NCI-H2107 (cell line): ENCODE measurements at places on chromosomes 6 and 20.

GRCh38 chr20:7497985-7498384 lies 442.3 kb downstream of the HAO1 start:
- no peak for DNase-seq

- no peak for DNase-seq
These were observed 74.8 kb downstream of the TULP4 start for GRCh38 chr6:158387036-158387435.

- DNase-seq = no peak
These were observed 285.2 kb downstream of the UST start for GRCh38 chr6:149031859-149032598.

GRCh38 chr6:147361311-147361981 lies 147.0 kb upstream of the SAMD5 start:
- no peak for DNase-seq

- DNase-seq = no peak
These were observed 8.5 kb downstream of the CD164 start for GRCh38 chr6:109373762-109374161.

DNA sequence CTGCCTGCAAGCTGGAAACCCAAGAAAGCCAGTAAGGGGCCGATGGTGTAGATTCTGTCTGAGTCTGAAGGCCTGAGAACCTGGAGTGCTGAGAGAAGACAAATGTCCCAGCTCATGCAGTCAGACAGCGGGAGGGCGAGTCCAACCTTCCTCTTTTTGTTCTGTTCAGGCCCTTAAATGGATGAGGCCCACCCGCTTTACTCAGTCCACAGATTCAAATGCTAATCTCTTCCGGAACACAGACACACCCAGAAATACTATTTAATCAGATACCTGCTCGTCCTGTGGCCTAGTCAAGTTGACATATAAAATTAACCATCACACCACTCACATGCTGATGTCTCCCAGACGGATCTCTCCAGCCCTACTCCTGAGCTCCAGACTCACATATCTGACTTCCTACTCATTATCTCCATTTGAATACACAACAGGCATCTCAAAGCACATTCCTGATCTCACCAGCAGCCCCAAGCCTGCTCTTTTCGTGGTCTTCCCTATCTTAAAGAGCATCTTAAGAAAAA lies 26.7 kb upstream of the SRC start:
- DNase-seq = no peak

- DNase-seq = no peak
These were observed 112.6 kb upstream of the CCN2 start for GRCh38 chr6:132063738-132064137.

GRCh38 chr6:169988769-169989550 lies 237.5 kb downstream of the ERMARD start:
- DNase-seq = no peak

DNA sequence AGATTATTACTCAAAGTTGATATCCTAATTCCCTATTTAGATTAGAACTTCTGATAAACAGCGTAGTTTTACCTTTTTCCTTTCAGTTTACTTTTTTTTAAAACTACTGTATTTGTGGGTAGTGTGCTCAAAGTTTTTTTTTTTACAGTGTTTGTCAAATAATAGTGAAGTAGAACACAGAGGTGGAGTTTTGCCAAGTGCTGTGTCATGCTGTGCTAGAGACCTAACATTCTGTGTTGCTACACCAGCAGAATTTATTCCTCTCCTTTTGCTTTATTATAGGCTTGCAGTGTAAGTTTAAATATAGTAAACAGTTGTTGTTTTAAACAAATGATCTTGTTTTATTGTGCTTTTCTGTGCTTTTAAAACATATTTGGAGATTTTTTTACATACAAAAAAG lies 125.4 kb downstream of the HIVEP1 start:
- DNase-seq = no peak

DNA sequence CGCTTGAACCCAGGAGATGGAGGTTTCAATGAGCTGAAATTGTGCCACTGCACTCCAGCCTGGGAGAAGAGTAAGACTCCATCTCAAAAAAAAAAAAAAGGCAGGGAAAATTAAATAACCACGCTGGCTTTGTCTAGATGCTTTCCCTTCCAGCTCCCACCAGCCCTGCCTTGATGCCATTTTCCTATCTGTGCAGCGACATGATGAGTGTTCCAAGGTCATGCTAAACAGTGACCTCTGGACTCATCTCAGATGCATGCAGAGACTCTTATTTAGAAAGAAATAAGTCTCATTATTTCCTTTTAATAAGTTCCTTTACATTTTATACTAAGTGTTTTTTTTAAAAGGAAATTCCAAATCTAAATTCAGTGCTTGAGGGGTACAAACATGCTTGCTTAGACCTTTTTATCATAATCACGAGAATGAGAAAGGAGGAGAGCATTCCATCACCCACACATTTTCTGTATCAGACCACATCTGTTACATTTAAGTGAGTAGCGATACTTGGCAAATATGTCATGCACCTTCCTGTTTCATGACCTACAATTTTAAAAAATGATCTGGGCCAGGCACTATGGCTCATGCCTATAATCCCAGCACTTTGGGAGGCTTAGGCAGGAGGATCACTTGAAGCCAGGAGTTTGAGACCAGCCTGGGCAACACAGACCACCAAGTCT lies 101.1 kb upstream of the RREB1 start:
- no peak for DNase-seq

GRCh38 chr6:26536571-26537159 lies 1.5 kb upstream of the HMGN4 start:
- DNase-seq = no peak

- no peak for DNase-seq
These were observed 381.1 kb upstream of the ZFP64 start for GRCh38 chr20:52572687-52573086.
